ENCODE measurements at places on chromosomes 2 and 18.

- DNase-seq, result no peak
Measured at GRCh38 chr2:218607436-218608115, at the start of gene PLCD4. Gene PLCD4, plus strand, starts transcription at chr2:218607899. Its CDS starts 7,841 bp downstream, at chr2:218615740.

GRCh38 chr2:209787416-209787815 is 15.8 kb downstream of the UNC80 start:
- no peak for DNase-seq

GRCh38 chr18:292271-292670 is 24.4 kb upstream of the THOC1 start:
- no peak for DNase-seq

- no peak for DNase-seq
Measured at GRCh38 chr18:65526099-65526498, 224.7 kb upstream of the CDH7 start.

GRCh38 chr18:47603158-47603557 is 327.3 kb downstream of the SMAD2 start:
- DNase-seq, result no peak

DNA sequence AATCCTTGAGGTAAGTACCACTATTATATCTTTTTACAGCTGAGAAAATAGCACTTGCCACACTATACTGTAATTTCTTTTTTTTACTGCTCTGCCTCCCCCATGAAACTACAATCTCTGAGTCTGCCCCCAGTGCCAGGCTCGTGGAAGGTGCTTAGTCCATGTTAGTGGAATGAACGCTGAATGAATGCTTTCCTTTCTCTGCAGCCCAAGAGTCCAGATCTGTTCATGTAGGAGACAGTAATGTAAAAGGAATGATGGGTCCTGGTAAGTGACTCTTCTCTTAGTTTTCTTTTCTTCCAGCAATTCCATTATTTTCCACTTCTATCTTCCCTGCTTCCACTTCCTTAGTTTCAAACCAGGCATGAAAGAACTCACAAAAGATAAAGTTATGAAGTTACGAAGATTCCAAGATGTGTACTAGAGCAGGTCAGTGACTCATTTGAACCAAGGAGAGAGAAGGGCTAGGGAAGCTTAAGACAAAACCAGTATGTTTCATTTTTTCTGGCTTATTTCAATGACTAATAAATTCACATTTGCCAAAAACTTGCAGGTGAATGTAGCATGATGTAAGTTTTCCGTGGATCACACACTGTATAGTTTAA is 46.0 kb downstream of the ARHGEF33 start:
- no peak for DNase-seq

- no peak for DNase-seq
Measured at GRCh38 chr2:88537640-88538039, 85.1 kb upstream of the FOXI3 start.

DNA sequence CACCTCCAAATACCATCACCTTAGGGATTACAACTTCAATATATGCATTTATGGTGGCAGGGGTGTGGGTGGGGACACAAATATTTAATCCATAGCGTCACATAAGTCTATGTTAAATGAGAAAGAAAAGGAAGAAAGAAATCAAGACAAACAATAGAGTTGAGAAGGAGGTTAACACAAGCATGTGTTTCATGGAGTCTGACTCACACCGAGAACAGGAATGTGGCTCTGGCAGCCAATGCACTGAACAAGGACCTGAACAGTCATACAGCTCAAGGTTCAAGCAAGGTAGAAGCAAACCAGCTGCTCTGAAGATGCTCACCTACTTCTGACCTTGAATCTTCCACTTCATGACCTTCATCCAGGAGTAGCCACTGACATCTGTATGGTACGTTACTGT is 36.2 kb upstream of the LPIN1 start:
- no peak for DNase-seq

GRCh38 chr2:138433995-138434951 is 67.3 kb upstream of the SPOPL start:
- DNase-seq, result no peak

DNA sequence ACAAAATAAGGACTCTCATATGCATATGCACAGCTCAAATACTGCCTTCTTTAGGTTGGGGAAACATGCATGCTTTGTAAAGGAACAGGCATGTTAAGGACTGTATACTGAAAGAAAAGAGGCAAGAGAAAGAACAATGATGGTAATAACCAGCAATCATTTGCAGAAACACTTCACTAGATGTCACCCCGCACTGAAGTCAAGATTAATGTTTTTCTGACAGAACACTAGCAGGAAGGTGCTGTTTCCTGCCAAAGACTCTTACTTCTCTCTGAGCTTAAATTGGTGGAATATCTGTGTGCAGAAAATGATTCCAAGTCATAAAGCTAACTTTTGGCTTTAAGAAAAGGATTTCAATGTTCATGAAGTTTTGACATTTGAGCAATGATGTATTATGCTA is 19.3 kb upstream of the CSRNP3 start:
- DNase-seq, result no peak

DNA sequence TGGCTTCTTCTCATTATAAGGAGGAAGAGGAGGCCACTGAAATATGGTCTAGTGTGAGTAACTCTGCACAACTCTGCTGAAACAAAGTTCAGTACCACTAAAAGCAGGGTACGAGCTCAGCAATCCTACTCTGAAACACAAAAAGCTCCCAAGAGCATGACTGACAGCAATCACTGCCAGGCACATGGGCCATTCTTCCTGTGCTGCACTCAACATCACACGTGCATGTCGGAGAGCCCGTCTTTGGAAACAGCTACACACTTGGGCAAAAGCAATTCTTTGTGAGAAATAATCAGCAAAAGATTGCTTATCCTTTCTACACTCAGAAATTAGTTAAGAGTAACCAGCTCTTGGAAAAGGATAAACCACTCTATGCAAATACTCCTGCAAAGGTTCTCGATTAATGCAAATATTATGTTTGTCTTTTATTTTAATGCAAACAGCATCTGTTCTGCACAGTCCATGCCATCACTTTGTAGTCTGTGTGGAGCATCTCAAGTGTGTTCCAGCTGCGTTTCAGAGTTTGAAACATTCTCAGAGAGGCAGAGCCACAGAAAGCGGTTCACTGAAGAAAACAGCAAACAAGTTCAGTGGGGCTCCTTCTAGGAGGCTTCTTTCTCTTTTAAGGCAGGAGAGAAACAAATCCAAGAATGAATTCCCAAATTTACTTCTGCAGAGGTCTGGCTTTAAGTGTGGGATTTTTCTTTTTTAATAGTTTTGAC is 145.0 kb downstream of the HDAC4 start:
- no peak for DNase-seq

GRCh38 chr2:128512379-128513115 is 193.9 kb upstream of the HS6ST1 start:
- DNase-seq, result peak; percentile 41

- DNase-seq, result no peak
Measured at GRCh38 chr2:63035169-63035568, 15.5 kb upstream of the OTX1 start.
